ENCODE measurements at places on chromosomes 4 and X. TPM values are rescaled to one million over a fixed set of nuclear protein-coding genes. Genes with fewer than 3 reads are reported as not detected.

ANXA10 gene
- polyA plus RNA-seq, result 0.05 TPM

CCDC120 gene
- polyA plus RNA-seq, result 8.1 TPM

CRMP1 gene
- 0.03 TPM for polyA plus RNA-seq

DNA sequence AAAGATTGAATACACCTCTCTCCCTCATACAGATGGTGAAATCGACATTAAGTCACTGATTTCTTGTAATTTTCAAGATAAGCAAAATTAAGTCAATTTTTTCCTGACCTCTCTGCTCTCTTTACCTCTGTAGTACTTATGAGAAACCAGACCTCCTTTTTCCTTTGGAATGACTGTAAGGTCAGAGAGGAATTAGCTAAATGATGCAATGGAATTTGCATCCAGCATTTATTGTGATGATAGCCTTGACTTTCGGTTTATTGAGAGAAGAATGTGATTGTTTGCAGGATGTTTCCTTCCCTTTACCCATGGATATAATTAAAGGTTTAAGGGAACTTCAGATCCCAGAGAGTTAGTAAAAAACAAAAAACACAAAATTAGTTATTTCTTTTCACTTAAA, 22.4 kb downstream of the STK26 start:
- no peak for DNase-seq

- no peak for DNase-seq
These were observed 9.4 kb downstream of the TBCK start for GRCh38 chr4:106306561-106306960.

DNA sequence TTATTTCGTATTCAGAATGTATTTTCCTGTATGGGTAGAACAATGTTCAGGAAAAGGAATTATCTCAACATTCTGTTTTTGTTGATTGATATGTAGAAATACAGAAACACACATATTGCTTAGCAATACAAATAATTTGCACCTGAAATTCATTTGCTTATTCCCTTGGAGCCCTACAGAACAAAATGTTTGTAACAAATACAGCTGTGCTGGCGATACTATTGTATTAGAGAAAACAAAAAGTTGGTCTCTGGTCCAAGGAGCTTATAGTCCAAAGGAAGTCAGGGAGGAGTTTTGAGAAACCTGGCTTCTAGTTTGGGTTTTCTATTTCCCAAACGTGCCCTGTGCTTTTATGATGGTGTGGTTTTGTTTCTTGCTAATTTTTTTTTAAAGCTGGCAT, 37.8 kb upstream of the CAPN6 start:
- DNase-seq, result no peak

- no peak for DNase-seq
These were observed 102.0 kb upstream of the LSM6 start for GRCh38 chr4:146073517-146073916.

All from keratinocyte (primary cell).